ENCODE measurements at places on chromosomes 1 and 21.

DNA sequence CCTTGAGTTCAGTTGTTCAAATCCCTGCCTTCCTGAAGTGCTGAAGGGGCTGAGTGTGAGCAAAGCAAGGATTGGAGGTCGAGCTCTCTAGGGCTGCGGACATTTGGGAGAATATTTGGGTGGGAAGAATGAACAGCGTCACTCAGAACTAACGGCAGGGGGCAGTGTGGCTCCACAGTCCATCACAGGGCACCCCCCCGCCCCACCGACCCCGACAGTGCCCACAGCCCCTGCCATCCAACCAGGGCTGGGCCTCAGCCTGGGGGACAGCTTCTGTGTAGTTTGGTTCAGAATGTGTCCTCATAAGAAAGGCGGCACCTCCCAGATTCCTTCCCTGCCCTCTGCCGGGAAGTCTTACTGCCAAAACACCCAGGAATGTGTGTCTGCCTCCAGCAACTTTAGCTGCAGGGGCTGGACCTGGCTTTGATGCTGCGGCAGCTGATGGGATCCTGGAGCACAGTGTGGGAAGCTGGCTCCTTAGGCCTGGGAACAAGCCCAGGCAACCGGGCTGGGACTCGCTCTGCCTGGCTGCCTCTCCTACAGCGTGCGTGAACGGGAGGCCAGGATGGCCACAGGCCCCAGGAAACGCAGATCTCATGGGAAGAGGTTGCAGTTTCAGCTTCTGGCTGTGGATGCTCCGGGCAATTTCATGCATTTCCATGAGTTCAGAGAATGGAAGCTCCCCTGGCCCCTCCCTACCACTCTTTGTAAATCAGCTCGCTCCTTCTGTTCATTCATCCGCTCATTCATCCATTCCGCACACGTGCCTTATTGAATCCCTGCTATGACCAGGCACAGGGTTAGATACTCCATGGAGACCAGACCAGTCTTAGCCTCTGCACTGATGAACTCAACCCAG, 104.9 kb upstream of the TMPRSS2 start:
- peak; percentile 86 for DNase-seq

DNA sequence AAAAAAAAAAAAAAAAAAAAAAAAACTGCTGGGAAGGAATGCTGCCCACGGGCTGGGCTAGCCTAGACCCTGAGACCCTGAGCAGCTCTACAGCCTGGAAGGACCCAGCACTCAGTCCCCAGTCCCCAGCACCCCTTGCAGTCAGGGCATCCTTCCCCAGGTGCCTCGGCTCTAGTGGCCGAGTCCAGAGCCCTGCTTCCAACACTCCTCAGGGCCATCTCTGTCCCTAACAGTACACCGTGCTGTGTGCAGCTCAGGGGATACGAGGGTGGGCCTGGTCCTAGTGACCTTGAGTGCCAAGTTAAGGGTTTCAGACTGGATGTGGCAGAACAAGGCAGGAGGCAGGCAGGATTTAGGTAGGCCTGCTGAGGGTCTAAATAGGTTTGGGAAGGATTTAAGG, 50.2 kb upstream of the LRP8 start:
- no peak for DNase-seq

DNA sequence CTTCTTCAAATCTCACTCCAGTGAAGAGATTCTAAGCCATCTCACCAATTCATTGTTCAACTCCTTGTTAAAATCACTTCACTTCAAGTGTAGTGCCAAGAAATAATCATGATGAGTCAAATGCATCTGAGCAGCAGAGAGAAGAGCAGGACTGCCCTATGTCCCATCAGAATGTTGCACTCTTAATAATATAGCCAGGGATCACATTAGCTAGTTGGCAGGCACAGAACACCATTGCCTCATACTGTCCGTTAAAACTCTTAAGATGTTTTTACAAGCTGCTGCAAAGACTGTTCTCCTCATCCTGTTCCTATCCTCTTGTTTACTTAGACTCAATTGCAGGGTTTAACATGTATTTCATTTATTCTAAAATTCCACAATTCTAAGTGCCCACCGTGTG, 432.9 kb downstream of the PLPP3 start:
- DNase-seq, result no peak

- peak; percentile 27 for DNase-seq
Measured at GRCh38 chr1:165408518-165408917, 36.4 kb downstream of the RXRG start.

GRCh38 chr1:53256511-53257453, 18.5 kb upstream of the MAGOH start:
- no peak for DNase-seq

GRCh38 chr1:175742790-175743459, 470 bp downstream of the TNR start:
- peak; percentile 62 for DNase-seq

- no peak for DNase-seq
Measured at GRCh38 chr1:47411436-47411835, 4.6 kb upstream of the FOXE3 start.

All from nephron progenitor cell (in vitro differentiated cells).